ENCODE measurements at places on chromosomes 5 and 9.

DNA sequence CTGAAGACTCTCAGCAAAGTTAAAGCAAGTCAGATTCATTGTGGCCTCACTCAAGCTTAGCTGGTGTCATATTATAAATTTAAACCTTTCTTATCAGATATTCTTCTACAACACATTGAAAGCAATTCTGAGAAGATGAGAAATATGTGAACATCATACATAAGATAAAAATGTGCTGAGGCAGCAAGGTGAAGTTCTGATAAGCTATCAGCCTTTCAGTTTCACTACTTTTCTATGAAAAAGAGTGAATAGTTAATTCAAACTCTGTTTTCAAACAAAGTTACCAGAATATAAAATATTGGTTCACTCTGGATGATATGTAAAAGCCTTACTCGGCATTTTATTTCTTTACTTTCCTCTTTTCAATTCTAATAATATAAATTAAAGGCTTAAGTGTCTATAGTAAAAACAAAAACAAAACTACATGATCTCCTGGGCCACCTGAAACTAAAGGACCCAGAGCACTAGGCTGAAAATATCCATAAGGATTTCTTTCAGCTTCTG lies 824.4 kb downstream of the MTRR start:
- DNase-seq = no peak

DNA sequence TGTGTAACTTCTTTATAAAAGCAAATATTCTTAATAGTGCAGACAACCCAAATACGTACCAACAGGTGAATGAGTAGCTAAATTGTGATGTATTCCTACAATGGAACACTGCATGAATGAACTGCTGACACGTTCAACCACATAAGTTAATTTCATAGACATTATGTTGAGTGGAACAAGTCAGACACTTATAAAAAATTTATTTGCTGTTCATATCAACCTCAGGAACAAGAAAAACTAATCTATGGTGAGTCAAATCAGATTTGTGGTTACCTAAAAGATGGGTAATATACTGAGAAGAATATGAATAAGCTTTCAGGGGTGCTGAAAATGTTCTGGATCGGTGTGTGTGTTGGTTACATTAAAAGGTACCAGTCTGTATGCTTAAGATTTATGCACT lies 35.7 kb downstream of the INVS start:
- DNase-seq = no peak

GRCh38 chr5:157729858-157730257 lies 1.4 kb upstream of the THG1L start:
- DNase-seq = no peak

- DNase-seq = no peak
Observed at GRCh38 chr9:25857147-25857546, 178.9 kb upstream of the TUSC1 start.

GRCh38 chr9:19102181-19102630 lies 498 bp downstream of the HAUS6 start:
- DNase-seq = no peak

DNA sequence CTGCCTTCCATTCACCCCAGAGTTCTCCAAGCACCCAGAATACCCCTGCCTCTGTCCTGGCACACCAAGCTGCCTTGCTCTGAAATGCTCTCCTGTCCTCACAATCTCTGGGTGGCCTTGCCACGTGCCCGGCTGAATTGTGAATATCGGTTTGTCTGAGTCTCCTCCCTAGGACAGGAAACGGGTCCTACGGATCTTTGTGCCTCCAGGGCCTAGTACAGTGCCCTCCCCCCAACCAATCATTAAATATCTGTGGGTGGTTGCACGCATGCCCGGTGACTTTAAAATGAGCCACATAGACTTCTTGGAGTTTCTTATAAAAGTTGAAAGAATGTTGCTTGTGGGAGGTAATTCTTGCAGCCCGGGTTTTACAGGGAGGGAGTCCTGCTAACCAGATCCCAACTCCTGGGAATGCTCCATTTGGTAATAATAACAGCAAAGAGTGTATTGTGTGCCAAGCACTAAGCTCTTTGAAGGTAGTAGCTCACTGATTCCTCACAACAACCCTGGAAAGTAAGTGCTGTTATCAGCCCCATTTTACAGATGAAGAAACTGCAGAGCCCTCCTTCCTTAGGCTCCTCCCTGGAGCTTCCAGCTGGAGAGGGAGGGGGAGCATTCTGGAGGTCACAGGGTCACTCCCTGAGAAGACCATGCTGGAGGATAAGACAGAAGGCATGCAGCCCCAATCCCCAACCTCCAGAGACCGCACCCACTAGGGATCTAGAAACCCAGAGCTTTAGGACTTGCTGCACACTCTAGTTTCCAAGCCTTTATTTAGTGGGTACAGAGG lies 23.4 kb downstream of the URM1 start:
- no peak for DNase-seq

GRCh38 chr5:149125386-149125891 lies 15.9 kb upstream of the ABLIM3 start:
- no peak for DNase-seq

DNA sequence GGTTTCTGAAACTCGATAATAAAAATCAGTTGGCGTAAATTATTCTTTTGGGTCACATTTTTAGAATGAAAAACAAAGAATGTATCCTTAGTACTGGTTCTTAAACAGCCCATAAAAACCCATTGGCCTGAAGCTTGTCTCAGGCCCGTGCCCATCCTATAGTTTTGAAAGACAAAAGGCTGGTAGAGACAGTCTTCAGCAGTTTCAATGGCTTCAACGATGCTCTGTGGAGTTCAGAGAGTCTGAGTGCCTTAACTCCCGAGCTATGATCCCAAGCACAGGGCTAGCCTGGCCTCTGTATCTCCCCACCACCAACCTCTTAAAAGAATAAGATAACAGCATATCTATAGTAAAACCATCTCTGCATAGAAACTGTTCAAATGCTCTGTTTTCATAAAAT lies 595.0 kb downstream of the CDH12 start:
- no peak for DNase-seq

- DNase-seq = no peak
Observed at GRCh38 chr5:152358861-152359568, 46.1 kb downstream of the NMUR2 start.

DNA sequence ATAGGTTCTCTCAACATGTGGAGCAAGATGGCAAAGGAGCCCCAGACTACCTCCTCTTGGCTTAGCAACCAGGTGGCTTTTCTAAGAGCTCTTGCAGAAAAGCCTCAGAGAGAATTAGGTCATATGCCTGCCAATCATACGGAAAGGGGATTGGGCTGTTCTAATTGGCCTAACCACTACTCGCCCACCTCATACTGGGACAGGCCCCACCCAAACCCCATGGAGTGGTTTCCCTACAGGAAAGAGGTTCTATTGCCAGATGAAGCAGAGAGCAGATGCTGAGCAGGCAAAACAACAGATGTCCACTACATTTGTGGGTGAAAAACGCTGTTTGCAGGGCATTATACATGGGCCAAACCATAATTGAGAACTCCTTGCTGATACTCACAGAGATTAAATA lies 29.0 kb downstream of the ABLIM3 start:
- no peak for DNase-seq

GRCh38 chr5:156121234-156121633 lies 205.7 kb upstream of the SGCD start:
- DNase-seq = no peak

GRCh38 chr9:74838351-74838750 lies 49.4 kb downstream of the TRPM6 start:
- no peak for DNase-seq

DNA sequence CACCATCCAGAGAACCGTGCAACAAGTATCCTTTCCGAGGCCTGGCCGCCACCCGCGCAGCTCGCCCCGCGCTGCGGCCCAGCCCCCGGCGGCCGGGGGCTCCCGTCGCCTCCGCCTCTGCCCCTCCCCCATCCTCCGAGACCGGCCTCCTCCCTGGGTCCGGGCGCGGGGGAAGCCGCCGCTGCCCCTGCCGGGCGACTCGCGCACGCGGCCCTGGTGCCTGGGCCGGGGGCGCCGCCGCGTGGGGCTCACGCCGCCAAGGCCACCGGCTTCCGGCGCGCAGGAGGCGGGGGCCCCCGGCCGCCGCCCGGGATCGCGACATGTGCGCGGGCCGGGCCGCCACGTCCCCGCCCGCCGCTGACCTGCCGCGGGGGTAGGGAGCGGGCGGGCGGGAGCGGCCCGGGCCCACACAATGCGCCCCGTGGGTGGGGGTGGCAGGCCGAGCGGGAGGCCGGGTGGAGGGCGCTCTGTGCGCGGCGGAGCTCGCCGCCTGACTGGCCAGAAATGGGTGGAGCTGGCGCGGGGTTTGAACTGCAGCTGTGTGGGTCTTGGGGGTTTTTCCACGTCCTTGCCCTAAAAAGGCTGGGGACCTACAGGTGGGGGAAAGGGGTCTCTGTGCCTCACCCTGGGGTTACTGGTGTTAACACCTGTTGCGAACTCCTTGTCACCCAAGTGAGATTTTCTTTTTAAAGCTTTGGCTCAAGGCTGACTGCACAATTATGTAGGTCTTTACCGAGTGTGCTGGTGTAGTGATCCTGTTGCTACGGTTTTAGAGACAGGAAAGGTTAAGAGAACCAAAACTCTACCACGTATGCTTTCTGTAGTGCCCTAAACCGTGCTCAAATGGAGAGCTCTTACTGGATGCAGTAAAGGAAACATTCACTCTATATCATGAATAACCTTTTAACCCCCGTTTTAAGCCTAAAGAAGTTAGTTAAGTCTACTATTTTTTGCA lies 32.3 kb downstream of the TNPO1 start:
- peak; percentile 79 for DNase-seq

- DNase-seq = no peak
Observed at GRCh38 chr9:76004526-76004925, 114.1 kb downstream of the PCSK5 start.

GRCh38 chr5:141994511-141995136 lies 18.2 kb downstream of the GNPDA1 start:
- DNase-seq = no peak

DNA sequence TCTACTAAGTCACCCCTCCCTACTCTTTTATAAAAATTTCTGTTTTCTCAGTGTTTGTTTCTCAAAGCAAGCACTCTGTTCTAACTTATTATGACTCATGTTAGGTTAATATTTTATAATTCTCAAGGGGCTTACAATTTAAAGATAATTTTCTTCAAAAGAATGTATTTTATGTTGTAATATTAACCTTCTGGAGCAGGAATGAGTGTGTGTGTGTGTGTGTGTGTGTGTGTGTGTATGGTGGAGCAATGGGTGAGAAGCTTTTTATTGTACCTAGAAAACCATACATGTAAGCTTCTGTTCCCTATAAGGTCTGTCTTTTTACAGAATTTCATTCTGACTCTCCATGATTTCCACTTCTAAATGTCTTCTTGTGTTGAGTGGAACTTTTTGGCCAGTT lies 63.0 kb downstream of the PBX3 start:
- DNase-seq = no peak

DNA sequence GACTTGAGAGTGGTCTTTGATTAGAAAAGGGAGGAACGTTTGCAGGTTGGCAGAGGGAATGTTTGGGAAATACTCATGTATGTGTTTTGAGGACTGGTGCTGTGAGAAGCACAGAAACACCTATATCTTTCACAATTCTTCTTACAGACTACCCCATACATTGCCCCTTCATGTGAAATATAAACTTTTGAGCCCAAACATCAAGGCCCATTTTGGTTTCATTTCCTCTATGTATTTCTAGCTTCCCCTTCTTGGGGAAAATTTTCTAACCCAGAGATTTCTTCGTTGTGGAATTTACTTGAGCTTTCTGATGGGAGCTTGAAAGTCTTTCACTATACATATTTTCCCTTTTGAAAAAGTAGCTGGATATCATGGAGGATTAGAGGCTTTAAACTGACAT lies 67.6 kb downstream of the FYB1 start:
- DNase-seq = no peak
